ENCODE measurements at places on chromosomes 6 and 20.

GRCh38 chr20:63309261-63310071 lies 16.5 kb downstream of the COL20A1 start:
- H3K27me3 ChIP-seq: peaks cover 13% of the 10 kb centered on the region
- no peaks in the 10 kb centered on the region for H3K36me3 ChIP-seq
- no peak overlapping the region for H3K27ac ChIP-seq
- DNase-seq: no peak
- peaks cover 4% of the 10 kb centered on the region for H3K4me1 ChIP-seq

- DNase-seq: no peak
- peaks cover 65% of the 10 kb centered on the region for H3K4me1 ChIP-seq
- H3K27ac ChIP-seq: peak overlapping the region; percentile 79
Measured at GRCh38 chr6:139173822-139174221, 38.9 kb downstream of the HECA start.

GRCh38 chr6:45637611-45638257 lies 260.0 kb upstream of the SUPT3H start:
- peaks cover 8% of the 10 kb centered on the region for H3K4me1 ChIP-seq
- no peaks in the 10 kb centered on the region for H3K36me3 ChIP-seq
- H3K27ac ChIP-seq: no peak overlapping the region
- no peak for DNase-seq

DNA sequence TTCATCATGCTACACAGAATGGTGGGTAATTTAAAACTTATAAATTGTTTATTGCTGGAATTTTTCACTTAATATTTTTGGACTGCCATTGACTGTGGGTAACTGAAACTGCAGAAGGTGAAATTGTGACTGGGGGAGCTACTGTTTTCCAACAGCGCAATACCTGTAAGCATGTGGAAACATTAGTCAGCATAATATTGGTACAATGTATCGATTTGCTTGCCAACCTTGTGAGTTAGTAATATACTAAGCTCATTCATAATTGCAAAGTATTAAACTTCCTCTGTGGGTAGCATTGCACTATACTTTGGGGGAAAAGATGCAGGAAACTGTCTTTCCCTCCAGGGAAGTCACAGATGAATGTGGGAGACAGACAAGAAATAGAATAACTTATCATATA lies 766.5 kb downstream of the HDGFL1 start:
- DNase-seq: no peak
- H3K4me3 ChIP-seq: no peak overlapping the region
- H3K27me3 ChIP-seq: no peaks in the 10 kb centered on the region
- H3K4me1 ChIP-seq: no peaks in the 10 kb centered on the region
- H3K27ac ChIP-seq: no peak overlapping the region

- H3K36me3 ChIP-seq: peaks cover 16% of the 10 kb centered on the region
- no peaks in the 10 kb centered on the region for H3K27me3 ChIP-seq
Measured at GRCh38 chr6:3850451-3851203, 1.5 kb downstream of the FAM50B start.

- H3K4me3 ChIP-seq: no peak overlapping the region
- H3K27ac ChIP-seq: no peak overlapping the region
- no peak for DNase-seq
- no peaks in the 10 kb centered on the region for H3K4me1 ChIP-seq
- H3K27me3 ChIP-seq: no peaks in the 10 kb centered on the region
Measured at GRCh38 chr6:123986938-123987337, 183.3 kb downstream of the NKAIN2 start.

- H3K27me3 ChIP-seq: no peaks in the 10 kb centered on the region
- H3K36me3 ChIP-seq: no peaks in the 10 kb centered on the region
- H3K27ac ChIP-seq: no peak overlapping the region
- no peak overlapping the region for H3K4me3 ChIP-seq
- H3K4me1 ChIP-seq: no peaks in the 10 kb centered on the region
Measured at GRCh38 chr20:54950304-54950703, 474.9 kb downstream of the DOK5 start.

- no peak overlapping the region for H3K4me3 ChIP-seq
- no peak overlapping the region for H3K27ac ChIP-seq
- H3K36me3 ChIP-seq: no peaks in the 10 kb centered on the region
- H3K27me3 ChIP-seq: peaks cover 59% of the 10 kb centered on the region
Measured at GRCh38 chr20:45223136-45223535, 2.0 kb downstream of the SEMG2 start.

DNA sequence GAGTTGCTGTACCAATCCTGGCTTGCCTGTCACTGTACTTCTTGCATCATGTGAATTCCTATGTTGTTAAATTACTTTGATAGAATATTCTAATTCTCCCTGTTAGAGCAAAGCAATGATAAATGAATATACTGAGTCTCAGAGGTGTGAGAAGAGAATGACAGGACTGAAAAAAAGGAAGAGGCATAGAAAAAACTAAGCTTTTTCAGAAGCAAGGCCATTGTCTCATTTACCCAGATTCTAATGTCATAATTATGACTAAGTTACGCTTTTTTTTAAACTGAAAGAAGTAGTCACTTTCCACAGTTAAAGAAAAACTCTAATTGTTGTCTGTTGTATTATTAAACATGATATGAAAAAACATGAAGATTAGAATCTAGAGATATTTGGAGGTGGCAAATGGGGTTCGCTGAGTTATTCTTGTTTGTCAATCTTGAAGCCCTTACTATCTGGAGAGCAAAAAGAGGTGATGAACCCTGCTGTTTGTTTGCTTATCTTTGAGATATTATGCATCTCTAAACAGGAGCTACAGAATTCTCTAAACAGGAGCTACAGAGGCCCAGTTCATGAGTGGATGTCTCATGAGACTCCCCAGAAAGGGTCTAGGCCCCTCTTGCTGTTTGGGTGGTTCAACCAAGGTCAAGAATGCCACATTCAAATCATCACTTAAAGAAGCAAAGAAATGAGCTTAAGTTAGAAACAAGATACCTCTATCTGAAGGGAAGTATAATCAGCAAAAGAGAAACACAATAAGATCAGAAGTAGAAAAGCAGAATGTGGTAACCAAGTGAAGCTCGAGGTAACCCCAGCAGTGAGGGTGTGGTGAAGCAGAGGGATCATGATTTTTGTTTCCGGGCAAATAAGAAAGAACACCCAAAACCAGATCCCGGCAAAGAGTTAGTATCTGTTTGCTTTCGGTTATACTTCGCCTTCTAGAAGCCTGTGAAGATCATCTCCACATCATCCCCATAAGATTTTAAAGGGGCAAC lies 33.3 kb upstream of the THEMIS start:
- peak; percentile 20 for DNase-seq
- peaks cover 46% of the 10 kb centered on the region for H3K4me1 ChIP-seq
- H3K27me3 ChIP-seq: no peaks in the 10 kb centered on the region
- no peaks in the 10 kb centered on the region for H3K36me3 ChIP-seq
- peak overlapping the region; percentile 63 for H3K4me3 ChIP-seq

DNA sequence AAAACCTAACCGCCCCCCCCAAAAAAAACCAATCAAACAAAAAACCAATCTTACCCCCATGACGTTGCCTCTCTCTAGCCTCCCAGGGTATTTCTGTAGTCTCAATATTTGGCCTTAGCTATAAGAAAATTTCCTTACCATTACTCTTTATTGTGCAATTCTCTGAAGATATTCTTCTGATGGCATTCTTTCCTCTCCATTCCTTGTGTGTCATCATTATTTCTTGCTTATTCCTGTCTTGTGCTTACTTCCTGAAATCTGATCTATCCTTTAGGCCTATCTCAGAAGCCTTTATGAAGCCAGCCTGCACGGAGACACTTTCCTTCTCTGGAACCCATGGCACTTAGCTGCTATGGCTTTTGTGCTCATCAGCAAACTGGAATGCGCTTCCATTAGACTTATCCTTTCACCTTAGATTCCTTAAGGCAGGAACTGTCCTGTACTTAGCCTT lies 65.9 kb upstream of the DDR1 start:
- H3K4me3 ChIP-seq: no peak overlapping the region
- peaks cover 4% of the 10 kb centered on the region for H3K27me3 ChIP-seq
- peaks cover 27% of the 10 kb centered on the region for H3K4me1 ChIP-seq
- H3K27ac ChIP-seq: no peak overlapping the region
- H3K36me3 ChIP-seq: peaks cover 5% of the 10 kb centered on the region

- DNase-seq: no peak
- no peaks in the 10 kb centered on the region for H3K27me3 ChIP-seq
- H3K4me1 ChIP-seq: no peaks in the 10 kb centered on the region
- no peak overlapping the region for H3K27ac ChIP-seq
Measured at GRCh38 chr20:39736434-39737327, 774.5 kb downstream of the DHX35 start.
